ENCODE measurements at places on chromosomes 16 and 17.

DNA sequence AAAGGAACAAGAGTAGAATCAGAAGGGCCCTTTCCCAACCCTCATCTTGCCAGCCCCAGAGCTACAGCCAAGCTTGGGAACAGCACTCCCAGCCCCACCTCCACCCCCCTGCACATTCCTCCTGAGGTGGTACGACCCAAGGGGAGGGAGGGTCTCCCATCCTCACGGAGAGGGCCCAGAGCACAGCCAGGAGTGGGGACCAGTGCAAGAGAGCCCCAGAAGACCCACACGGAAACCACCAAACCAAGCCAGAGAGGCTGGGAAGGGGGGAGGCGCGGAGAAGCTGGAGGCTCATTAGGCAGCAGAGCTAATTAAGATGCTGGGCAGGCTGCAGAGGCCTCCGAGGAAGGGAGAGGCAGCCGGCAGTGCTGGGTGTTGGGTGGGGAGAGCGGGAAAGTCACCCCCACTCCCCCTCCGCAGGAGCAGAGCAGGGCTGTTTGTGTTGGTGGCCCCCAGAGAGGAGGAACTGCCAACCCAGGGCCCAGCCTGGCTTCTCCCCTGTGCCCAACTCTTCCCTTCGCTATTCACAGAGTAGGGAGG lies 2.4 kb downstream of the CACNB1 start:
- DNase-seq, result no peak

DNA sequence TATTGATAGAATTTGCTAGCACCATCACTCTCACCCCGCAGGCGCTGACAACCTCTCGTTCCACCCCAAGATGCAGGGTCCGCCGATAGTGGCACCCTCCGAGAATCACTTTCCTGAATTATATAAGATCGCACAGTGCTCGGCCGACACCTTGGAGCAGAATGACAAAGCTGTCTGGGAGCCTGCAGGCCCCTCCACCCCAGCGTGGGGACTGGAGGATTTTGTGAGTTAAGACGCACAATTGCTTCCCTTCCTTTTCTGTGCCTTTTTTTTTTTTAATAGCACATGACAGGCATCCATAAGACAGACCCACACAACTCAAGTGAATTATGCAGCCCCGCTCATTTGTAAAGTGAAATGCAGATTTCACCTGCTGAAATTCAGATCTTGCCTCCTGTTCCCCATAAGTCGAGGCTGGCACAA lies 155.3 kb downstream of the C16orf78 start:
- no peak for DNase-seq

GRCh38 chr17:16593356-16594102 lies 24.5 kb upstream of the ZNF287 start:
- no peak for DNase-seq

DNA sequence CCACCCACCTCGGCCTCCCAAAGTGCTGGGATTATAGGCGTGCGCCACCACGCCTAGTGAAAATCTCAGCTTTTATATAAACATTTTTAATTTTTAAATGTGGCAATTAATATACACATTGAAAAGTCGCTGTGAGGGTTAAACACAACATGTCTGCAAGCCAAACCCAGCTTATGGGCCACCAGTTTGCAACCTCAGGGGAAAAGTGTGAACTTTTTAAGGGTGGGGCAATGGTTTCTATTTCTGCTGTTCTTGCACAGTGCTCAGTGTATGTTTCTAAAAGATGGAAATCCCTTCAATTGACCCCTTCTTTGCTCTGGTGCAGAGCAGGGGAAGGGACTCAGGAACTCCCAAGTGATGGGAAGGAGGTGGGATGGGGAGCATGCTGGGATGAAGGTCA lies 18.3 kb upstream of the SUPT4H1 start:
- DNase-seq, result no peak

GRCh38 chr16:68781784-68782183 lies 44.7 kb downstream of the CDH1 start:
- DNase-seq, result no peak

DNA sequence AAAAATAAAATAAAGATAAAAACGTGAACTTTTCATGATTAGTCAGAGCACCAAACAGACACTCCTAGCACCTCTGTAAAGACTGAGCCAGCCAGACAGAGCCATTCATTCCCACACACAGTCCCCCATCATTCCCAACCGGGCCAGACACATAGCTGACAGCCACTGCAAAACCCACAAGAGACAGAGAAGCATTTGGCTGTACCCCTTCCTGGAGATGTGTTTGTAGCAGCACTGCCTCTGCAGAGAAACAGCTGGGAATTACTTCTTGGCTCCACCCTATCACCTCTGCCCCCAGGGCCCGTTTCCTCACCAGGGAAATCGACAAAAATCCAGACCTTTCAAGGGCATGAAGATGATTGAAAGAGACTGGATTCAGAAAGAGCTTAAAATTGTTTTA lies 46.4 kb downstream of the MYH11 start:
- no peak for DNase-seq

- no peak for DNase-seq
Observed at GRCh38 chr17:56754523-56755208, 79.1 kb downstream of the C17orf67 start.

GRCh38 chr17:72244494-72244893 lies 123.7 kb downstream of the SOX9 start:
- no peak for DNase-seq

DNA sequence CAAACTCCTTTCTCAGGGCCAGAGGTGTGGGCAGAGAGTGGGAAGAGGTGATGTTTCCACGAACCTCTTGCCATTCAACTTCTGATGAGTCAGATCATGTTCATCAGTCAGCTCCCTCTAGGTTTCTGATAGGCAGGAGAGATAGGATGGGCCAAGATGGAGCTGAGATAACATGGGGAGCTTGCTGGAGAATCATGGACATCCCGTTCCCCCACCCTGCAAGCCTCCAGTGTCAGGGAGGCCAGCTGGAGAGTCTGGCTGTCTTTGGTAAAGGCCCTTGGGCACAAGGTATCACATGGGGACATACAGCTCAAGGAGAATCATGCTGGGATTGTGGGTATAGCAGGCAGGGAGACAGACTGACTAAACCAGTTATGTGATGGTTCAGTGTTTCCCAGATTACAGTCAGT lies 136.0 kb upstream of the IRX3 start:
- no peak for DNase-seq

DNA sequence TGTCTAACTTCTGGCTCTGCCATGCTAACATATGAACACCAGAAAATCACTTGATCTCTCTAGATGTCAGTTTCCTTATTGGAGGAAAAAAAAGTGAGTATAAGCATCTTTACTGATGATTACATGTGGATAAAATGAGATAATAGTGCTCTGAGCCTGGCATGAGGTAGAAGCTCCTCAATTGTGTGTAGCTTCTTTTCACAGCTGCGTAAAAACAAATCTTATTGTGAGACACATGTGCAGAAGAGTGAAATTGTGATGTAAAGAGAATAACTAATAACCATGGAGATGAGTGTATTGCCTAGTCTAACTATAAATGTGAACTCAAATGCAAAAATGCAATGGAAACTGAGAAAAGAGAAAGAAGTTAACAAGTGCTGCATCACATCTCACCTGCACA lies 44.7 kb downstream of the CDH11 start:
- no peak for DNase-seq

DNA sequence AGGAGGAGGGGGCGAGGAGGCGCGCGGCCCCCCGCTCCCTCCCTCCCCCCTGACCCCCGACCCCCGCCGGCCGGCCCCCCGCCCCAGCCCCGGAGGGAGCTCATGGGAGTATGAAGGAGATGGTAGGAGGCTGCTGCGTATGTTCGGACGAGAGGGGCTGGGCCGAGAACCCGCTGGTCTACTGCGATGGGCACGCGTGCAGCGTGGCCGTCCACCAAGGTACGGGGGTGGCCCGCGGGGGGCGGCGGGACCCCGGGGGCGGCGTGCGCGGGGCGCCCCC lies 390 bp downstream of the MLLT6 start:
- DNase-seq, result no peak

- DNase-seq, result no peak
Observed at GRCh38 chr16:55494994-55495421, 13.9 kb upstream of the LPCAT2 start.

DNA sequence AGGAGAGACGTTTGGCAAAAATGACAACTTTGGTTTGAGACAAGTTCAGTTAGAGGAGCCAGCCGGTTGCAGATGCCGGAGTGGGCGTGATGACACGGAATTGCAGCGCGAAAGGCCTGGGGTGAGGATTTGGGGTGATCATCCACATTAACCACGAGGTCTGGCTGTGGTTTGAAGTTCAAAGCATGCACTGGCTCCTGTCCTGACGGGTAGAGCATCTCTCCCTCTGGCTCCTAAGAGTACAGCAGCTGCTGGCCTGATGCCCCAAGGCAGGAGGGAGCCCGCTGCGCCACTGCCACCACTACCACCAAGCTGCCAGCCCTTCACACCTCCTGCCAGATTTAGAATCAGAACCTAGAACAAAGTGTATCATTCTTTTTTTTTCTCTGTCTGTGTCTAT lies 3.7 kb downstream of the RHBDL3 start:
- DNase-seq, result no peak

Data from stimulated activated CD4-positive, alpha-beta T cell treated with anti-CD3 and anti-CD28 coated beads, TNF-alpha, amount 100 ng/mL, for 48 hours (primary cell).